H1 (cell line): ENCODE measurements at places on chromosomes 3 and 15.

DNA sequence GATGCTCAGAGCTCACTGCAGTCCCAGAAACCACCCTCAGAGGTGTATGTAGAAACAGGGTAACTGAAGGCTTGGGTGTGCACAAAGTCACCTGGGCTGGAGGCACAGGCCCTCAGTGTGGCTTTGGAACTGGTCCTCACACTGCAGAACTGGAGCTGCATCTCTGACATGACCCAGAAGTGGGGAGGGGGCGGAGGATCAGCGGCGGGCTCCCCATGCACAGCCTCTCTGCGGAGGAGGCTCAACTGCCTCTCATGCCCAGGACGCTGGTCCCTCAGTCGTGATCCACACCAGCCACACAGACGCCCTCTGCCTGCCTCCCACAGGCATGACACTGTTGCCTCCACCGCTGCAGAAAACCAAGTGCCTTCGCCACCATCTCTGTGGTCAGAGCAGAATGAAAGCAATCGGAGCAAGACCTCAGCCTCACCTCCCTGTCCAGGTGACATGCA is 73.7 kb downstream of the TM2D3 start:
- no peaks in the 10 kb centered on the region for H3K27me3 ChIP-seq
- DNase-seq: no peak
- no peaks in the 10 kb centered on the region for H3K4me1 ChIP-seq
- no peaks in the 10 kb centered on the region for H3K36me3 ChIP-seq

GRCh38 chr15:73626072-73626471 is 7.1 kb downstream of the NPTN start:
- H3K4me1 ChIP-seq: peaks cover 3% of the 10 kb centered on the region
- H3K4me3 ChIP-seq: no peak overlapping the region
- no peak overlapping the region for H3K27ac ChIP-seq
- H3K27me3 ChIP-seq: no peaks in the 10 kb centered on the region
- no peaks in the 10 kb centered on the region for H3K36me3 ChIP-seq

GRCh38 chr3:44100298-44100695 is 141.4 kb upstream of the TOPAZ1 start:
- no peak overlapping the region for H3K27ac ChIP-seq
- H3K36me3 ChIP-seq: no peaks in the 10 kb centered on the region
- no peak for DNase-seq
- no peaks in the 10 kb centered on the region for H3K27me3 ChIP-seq
- no peak overlapping the region for H3K4me3 ChIP-seq
- H3K4me1 ChIP-seq: peaks cover 2% of the 10 kb centered on the region; the same call in 1 of the 2 replicates

DNA sequence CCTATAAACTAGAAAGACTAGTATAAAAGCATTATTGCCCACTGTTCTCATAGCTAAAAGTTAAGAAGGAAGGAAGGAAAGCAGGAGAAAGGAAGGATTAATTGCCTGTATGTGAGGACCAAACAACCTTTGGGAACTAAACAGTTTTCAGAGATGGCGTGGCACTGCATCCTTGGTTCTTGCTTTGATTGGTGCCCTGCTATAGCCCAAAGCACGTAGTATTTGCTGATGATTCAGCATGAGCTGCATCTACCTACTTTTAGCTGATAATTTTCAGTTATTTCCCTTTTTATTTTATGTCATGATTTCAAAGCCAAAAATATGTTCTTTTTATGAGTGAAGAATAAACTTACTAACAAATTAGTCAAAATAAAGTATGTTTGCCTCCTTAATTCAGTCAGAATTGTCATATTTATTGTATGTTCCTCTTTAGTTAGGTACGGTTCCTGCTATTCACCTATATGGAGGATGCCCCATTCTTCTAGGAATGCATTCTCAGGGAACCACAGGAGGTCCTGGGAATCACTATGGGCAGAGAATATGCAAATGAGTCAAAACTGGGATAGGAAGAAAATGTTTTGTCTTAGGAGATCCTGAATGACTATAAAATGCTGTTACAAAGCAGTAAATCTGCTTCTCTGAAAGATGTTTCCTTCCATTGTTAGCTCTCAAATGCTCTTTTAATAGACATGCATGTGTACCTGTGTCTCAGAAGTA is 65.4 kb upstream of the THSD4 start:
- no peak overlapping the region for H3K27ac ChIP-seq
- H3K36me3 ChIP-seq: no peaks in the 10 kb centered on the region

GRCh38 chr3:132709761-132710160 is 12.4 kb downstream of the NPHP3 start:
- H3K4me3 ChIP-seq: no peak overlapping the region
- no peaks in the 10 kb centered on the region for H3K27me3 ChIP-seq
- no peaks in the 10 kb centered on the region for H3K4me1 ChIP-seq
- peaks cover 27% of the 10 kb centered on the region for H3K36me3 ChIP-seq
- no peak overlapping the region for H3K27ac ChIP-seq
